ENCODE measurements at places on chromosomes 4 and X. TPM values are rescaled to one million over a fixed set of nuclear protein-coding genes. Genes with fewer than 3 reads are reported as not detected.

MTNR1A gene
- not detected for total RNA-seq

PABPC5 gene
- not detected for total RNA-seq

NUDT10 gene
- total RNA-seq, result 2.2 TPM

JAKMIP1 gene
- not detected for total RNA-seq

ABLIM2 gene
- total RNA-seq, result 0.11 TPM

OPRPN gene
- total RNA-seq, result not detected

EXOC1L gene
- total RNA-seq, result not detected

USP17L11 gene
- total RNA-seq, result not detected

UGT2B15 gene
- total RNA-seq, result not detected

HDAC6 gene
- 29.4 TPM for total RNA-seq

ARMCX4 gene
- total RNA-seq, result 0.94 TPM

PNMA6F gene
- not detected for total RNA-seq

SMIM43 gene
- total RNA-seq, result not detected

GPC4 gene
- 2.0 TPM for total RNA-seq

ADGRL3 gene
- under 0.01 TPM for total RNA-seq

CETN2 gene
- total RNA-seq, result 46.8 TPM

HS6ST2 gene
- 0.38 TPM for total RNA-seq

OTC gene
- not detected for total RNA-seq

AFM gene
- total RNA-seq, result not detected

PF4V1 gene
- total RNA-seq, result not detected

FAT4 gene
- total RNA-seq, result 0.65 TPM

SLC49A3 gene
- not detected for total RNA-seq

FGFR3 gene
- 41.6 TPM for total RNA-seq

PABPC1L2B gene
- not detected for total RNA-seq

CABS1 gene
- not detected for total RNA-seq

MAGEA11 gene
- not detected for total RNA-seq

ADAMTS3 gene
- 0.08 TPM for total RNA-seq

Data from hair follicular keratinocyte (primary cell).